ENCODE measurements at places on chromosomes 1 and 21. TPM values are rescaled to one million over a fixed set of nuclear protein-coding genes. Genes with fewer than 3 reads are reported as not detected.

DNA sequence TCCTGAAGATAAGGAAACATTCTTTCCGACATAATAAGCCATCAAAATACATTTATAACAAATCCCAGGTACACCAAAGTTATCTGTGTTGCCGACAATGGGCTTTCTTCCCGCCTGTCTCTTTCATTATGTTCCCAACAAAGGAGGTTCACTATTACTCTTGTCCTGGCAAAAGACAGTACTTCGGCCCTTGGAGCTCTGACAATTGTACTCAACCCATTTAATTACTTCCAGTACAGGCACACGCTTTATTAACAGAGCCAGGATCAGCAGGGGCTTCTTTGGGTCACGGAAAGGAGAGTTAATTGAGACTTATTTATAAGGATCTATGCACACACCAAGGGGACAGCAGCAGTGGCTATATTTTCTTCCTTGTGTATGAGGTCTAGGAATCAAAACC lies 46.6 kb upstream of the DUSP10 start:
- H3K4me3 ChIP-seq: no peak overlapping the region
- no peaks in the 10 kb centered on the region for H3K27me3 ChIP-seq
- peaks cover 12% of the 10 kb centered on the region for H3K4me1 ChIP-seq
- no peak for DNase-seq

DNA sequence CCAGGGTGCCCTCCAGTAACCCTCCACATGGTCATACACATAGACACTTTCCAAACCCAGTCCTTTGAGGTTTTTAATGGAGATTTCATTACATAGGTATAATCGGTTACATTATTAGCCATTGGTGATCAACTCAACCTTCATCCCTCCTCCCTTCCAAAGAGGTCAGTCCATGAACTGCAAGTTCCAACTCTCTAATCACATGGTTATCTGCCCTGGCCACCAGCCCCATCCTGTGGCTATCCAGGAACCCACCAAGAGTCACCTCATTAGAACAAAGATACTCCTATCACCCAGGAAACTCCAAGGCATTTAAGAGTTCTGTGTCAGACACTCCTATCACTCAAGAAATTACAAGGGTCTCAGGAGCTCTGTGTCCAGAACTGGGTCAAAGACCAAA lies 12.2 kb downstream of the ATP1A4 start:
- H3K4me1 ChIP-seq: peaks cover 31% of the 10 kb centered on the region
- no peak for DNase-seq
- peaks cover 14% of the 10 kb centered on the region for H3K27me3 ChIP-seq

GRCh38 chr1:69494221-69494620 lies 73.5 kb upstream of the LRRC7 start:
- no peak overlapping the region for H3K4me3 ChIP-seq
- H3K27ac ChIP-seq: no peak overlapping the region
- H3K36me3 ChIP-seq: no peaks in the 10 kb centered on the region
- DNase-seq: no peak
- no peaks in the 10 kb centered on the region for H3K27me3 ChIP-seq
- H3K4me1 ChIP-seq: no peaks in the 10 kb centered on the region

DNA sequence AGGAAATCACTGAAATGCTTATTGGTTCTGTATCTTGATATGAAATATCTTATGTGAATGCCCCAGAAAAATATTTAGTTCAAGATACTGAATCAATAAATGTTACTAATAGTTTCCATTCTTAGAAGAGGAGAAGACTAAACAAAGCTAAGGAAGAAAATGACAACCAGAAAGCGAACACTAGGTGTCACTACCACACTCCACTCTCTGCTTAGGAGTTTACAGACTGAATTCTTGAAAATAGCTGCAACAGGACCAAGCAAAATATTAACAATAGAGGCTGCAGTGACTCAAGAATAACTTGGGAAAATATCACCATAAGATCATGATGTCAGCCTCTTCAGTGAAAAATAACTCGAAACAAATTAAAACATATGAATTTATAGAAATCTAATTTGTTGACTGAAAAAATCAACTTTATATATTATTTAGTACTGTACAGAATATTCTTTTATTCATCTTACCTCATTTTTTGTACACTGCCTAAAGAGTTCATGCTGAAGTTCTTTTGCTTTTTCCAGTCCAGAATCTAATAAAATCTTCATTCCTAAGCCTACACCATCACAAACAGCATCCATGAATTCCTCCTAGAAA lies 61.6 kb downstream of the KIF14 start:
- no peak overlapping the region for H3K4me3 ChIP-seq
- no peaks in the 10 kb centered on the region for H3K27me3 ChIP-seq
- no peak for DNase-seq
- peaks cover 17% of the 10 kb centered on the region for H3K4me1 ChIP-seq
- H3K27ac ChIP-seq: no peak overlapping the region

- H3K4me1 ChIP-seq: peaks cover 13% of the 10 kb centered on the region
- DNase-seq: no peak
- no peaks in the 10 kb centered on the region for H3K27me3 ChIP-seq
- no peak overlapping the region for H3K4me3 ChIP-seq
Observed at GRCh38 chr1:221035662-221036153, 156.5 kb downstream of the HLX start.

DNA sequence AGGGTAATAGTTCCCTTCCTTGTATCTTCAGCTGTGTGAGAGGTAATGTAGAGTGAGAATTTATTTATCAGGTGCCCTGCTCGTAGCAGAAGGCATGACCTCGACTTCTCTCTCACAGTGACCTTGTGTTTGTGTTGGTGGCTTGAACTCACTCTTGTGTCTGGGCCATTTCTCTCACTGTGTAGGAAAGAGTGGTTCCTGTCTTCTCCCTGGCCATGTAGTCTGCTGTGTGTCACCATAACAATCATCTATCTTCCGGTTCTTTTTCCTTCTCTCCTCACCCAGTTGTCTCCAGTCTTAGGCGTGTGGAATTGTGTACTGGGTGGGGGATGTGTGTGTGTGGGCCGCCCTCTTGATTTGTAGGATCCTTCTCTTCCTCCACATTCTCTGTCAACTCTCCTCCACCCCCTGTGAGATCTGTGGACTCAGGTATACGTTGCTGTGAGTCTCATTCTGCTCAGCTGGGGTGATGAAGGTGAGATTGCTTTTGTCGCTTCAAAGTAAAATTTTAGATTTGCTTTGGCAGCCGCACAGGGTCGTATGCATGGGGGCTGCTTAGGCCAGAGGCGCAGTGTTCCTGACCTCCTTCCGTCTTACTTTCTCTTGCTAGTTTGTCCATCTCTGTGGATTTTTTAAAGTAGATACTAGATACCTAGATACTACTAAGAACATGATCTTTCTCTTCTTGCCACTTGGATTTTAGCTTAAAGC lies 31.6 kb downstream of the MAPKAPK2 start:
- H3K4me3 ChIP-seq: no peak overlapping the region
- peaks cover 8% of the 10 kb centered on the region for H3K4me1 ChIP-seq
- no peaks in the 10 kb centered on the region for H3K36me3 ChIP-seq
- no peak for DNase-seq
- peak overlapping the region; percentile 7 for H3K27ac ChIP-seq

GRCh38 chr1:89758156-89758555 lies 62.7 kb upstream of the LRRC8D start:
- H3K36me3 ChIP-seq: no peaks in the 10 kb centered on the region
- H3K27me3 ChIP-seq: peaks cover 22% of the 10 kb centered on the region
- no peak overlapping the region for H3K27ac ChIP-seq
- DNase-seq: no peak
- H3K4me3 ChIP-seq: no peak overlapping the region

- no peaks in the 10 kb centered on the region for H3K27me3 ChIP-seq
- peak; percentile 70 for DNase-seq
- peaks cover 51% of the 10 kb centered on the region for H3K4me1 ChIP-seq
Observed at GRCh38 chr1:156750711-156751450, 594 bp downstream of the HDGF start.

GRCh38 chr1:60922304-60922703 lies 160.1 kb upstream of the NFIA start:
- H3K4me3 ChIP-seq: no peak overlapping the region
- DNase-seq: no peak
- H3K4me1 ChIP-seq: peaks cover 27% of the 10 kb centered on the region
- H3K36me3 ChIP-seq: no peaks in the 10 kb centered on the region

- H3K27me3 ChIP-seq: peaks cover 3% of the 10 kb centered on the region
- H3K4me3 ChIP-seq: no peak overlapping the region
- peaks cover 12% of the 10 kb centered on the region for H3K4me1 ChIP-seq
- DNase-seq: no peak
Observed at GRCh38 chr1:111354584-111354983, 63.9 kb downstream of the CHIA start.

DNA sequence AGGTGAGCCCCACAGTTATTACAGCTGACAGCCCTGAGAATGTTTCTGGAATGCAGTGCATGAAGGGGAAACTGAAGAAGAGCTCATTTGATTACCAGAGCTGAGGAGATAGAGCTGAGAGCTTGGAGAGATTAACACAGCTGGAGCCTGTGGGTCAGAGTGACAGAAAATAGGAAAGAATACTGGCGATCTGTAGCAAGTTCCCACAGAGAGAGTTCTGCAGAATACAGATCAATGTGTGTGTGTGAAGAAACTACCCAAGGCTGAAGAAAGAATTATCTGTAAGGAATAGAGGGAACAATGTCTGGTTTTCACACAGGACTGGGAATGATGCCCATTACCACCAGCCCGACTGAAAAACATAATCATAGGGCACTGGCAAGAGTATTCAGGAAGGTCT lies 103.6 kb upstream of the SNX7 start:
- peaks cover 4% of the 10 kb centered on the region for H3K4me1 ChIP-seq
- H3K27ac ChIP-seq: no peak overlapping the region
- H3K36me3 ChIP-seq: peaks cover 14% of the 10 kb centered on the region
- H3K27me3 ChIP-seq: peaks cover 21% of the 10 kb centered on the region

GRCh38 chr1:64403331-64403730 lies 66.6 kb upstream of the CACHD1 start:
- 0 out of 2 replicates have a peak, but pooled peaks cover 3% of the 10 kb centered on the region for H3K4me1 ChIP-seq
- no peak overlapping the region for H3K4me3 ChIP-seq
- H3K36me3 ChIP-seq: no peaks in the 10 kb centered on the region
- no peak overlapping the region for H3K27ac ChIP-seq
- DNase-seq: no peak

- no peak for DNase-seq
- H3K36me3 ChIP-seq: no peaks in the 10 kb centered on the region
- H3K4me3 ChIP-seq: no peak overlapping the region
- H3K27ac ChIP-seq: no peak overlapping the region
- peaks cover 39% of the 10 kb centered on the region for H3K4me1 ChIP-seq
Observed at GRCh38 chr1:247212012-247212411, 40.2 kb upstream of the ZNF124 start.

DNA sequence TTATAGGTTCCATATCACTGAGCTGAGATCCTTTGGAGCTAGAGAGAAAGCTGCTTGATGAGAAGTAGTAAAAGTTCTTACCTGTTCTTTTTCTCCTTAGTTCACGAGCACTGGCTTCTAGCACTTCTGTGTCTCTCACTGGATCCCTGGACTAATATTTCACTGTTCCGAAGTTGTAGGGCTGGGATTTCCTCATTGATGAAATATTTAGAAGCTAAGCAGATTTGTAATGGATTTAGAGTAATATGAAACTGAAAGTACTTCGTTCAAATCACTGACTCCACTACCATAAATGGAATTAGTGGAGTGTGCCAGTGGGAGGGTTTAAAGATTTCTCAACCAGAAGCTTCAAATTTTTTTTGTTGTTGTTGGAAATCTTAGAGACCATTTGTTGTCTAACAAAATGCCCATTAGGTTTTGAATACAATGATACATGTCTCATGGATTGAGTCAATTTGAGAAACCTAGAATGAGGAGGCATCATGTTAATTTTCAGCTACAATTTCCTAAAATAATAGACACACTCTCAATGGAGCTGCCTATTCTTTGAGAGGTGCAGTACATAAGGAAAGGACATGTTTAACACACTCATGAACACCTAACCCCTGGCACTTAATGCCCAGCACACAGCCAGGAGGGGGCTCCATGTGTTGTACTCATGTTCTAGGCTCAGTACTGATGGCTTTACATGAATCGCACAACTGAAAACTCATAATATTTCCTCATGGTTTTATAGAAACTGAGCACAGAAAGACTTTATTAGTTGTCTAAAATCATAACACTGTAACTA lies at the start of gene GBP1:
Gene GBP1 (minus strand): TSS at position 130 of the 790 bp plus-strand sequence. CDS start 1,974 bp downstream, outside the sequence.
- H3K27ac ChIP-seq: no peak within 1 kb of the TSS
- no peaks in the 10 kb centered on the region for H3K27me3 ChIP-seq
- no peaks in the 10 kb centered on the region for H3K36me3 ChIP-seq
- H3K4me3 ChIP-seq: no peak within 1 kb of the TSS
- no peaks in the 10 kb centered on the region for H3K4me1 ChIP-seq
- DNase-seq: no peak

GRCh38 chr1:214476986-214477870 lies 74.2 kb downstream of the PTPN14 start:
- peaks cover 60% of the 10 kb centered on the region for H3K4me1 ChIP-seq
- no peak for DNase-seq

DNA sequence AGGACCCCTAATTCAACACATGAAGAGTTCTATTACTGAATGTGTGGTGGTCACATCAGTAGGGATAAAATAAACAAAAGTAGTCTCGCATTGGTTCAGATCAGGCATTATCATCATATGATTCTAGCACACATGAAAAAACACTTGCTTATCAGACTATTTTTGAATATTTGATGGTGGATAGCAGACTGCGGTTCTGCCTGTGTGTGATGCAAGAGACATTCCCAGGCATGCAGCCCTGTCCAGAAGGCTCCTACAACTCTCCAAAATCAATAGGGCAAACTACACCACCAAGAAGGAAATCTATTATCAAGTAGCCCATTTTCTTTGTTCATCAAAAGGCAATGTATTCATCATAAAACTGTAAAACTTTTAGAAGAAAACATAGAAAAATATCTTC lies 304.7 kb downstream of the DUSP10 start:
- no peaks in the 10 kb centered on the region for H3K36me3 ChIP-seq
- H3K4me1 ChIP-seq: peaks cover 15% of the 10 kb centered on the region
- no peaks in the 10 kb centered on the region for H3K27me3 ChIP-seq

- no peak overlapping the region for H3K4me3 ChIP-seq
- peaks cover 27% of the 10 kb centered on the region for H3K27me3 ChIP-seq
- no peaks in the 10 kb centered on the region for H3K36me3 ChIP-seq
- peaks cover 8% of the 10 kb centered on the region for H3K4me1 ChIP-seq
- H3K27ac ChIP-seq: no peak overlapping the region
Observed at GRCh38 chr1:166925810-166926478, 49.4 kb downstream of the ILDR2 start.

DNA sequence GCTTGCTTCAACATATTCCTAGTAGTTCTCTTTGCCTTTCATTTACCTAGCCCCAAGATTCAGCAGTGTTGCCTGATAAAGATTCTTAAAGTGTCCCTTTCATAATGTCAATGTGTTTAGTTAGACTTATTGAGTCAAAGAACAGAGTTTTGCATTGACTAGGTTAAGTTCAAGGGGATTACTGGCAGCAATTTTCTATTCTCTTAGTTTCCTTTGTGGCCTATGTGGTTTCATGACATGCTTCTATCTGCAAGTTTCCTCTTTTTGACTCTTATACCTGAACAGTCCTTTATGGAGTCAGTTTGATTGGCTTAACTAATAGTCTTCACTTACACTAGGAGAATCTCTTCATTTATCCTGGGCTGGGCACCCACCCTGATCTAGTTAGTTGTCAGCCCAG lies 151.3 kb downstream of the ADGRL4 start:
- no peak for DNase-seq
- H3K27me3 ChIP-seq: no peaks in the 10 kb centered on the region
- H3K27ac ChIP-seq: no peak overlapping the region

GRCh38 chr1:62407398-62408009 lies 29.3 kb upstream of the USP1 start:
- no peak overlapping the region for H3K27ac ChIP-seq
- no peaks in the 10 kb centered on the region for H3K36me3 ChIP-seq
- peaks cover 14% of the 10 kb centered on the region for H3K4me1 ChIP-seq
- H3K4me3 ChIP-seq: no peak overlapping the region

The AIRE gene
- 0.09 TPM for total RNA-seq

The OR14K1 gene
- not detected for total RNA-seq

The WNT4 gene
- 0.69 TPM for total RNA-seq

The C4BPA gene
- 0.39 TPM for total RNA-seq

The DPT gene
- total RNA-seq: 0.11 TPM

The MAN1C1 gene
- 10.4 TPM for total RNA-seq

The IFI6 gene
- total RNA-seq: 6.4 TPM

The SHE gene
- total RNA-seq: 1.1 TPM

The ZNF697 gene
- 14.2 TPM for total RNA-seq

Data from WTC11 (cell line).